Naive thymus-derived CD8-positive, alpha-beta T cell (primary cell): ENCODE measurements at places on chromosomes 11 and 22.

DNA sequence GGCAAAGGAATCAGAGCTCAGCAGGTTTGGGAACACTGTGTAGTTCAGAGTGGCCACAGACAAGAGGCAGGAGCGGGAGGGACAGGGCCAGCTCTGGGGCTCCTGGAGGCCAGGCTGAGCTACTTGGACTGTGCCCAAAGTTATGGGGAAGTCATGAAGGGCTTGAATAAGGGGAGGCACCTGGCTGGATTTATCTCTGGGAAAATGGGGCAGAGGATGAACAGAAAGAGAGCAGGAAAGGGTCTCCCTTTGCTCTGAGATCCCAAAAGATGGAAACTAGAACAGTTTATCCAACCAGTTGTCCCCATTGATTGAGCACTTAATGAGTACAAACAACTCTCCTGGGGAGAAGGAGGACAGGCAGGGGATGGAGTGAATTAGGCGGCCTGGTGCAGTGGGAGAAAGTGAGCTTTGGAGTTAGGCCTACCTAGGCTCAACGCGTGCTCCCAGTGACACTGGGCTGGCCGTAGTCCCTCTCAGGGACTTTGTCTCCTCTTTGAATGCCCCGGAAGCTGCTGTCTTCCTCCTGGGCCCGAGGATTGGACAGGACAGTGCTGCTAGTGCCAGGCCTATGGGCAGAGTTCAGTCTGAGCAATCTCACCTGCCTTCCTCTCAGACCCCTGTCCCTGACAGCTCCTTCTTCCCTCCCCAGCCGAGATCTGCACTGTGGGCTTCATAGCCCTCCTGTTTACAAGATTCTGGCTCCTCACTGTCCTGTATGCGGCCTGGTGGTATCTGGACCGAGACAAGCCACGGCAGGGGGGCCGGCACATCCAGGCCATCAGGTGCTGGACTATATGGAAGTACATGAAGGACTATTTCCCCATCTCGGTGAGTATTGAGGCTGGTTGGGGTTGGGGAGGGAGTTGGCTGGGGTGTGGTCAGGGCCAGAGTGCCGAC lies 2.0 kb downstream of the MOGAT2 start:
- no peak for DNase-seq

DNA sequence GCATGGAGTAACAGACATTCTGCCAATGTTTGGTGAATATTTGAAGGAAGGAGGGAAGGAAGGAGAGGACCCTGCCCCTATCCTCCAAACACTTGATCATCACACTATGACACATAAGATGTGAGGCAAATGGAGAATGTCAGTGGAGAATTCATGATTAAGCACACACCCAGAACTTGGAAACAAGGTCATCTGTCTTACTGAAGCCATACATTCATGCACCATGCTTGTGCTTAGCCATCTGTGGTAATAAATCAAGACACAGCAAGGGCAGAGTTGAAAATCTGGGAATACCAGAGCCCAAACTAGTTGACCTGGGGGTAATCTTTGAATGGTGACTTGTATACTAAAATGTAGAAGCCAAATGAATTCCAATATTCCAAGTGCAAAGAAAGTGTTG lies 7.9 kb upstream of the TIMP3 start:
- DNase-seq = no peak

GRCh38 chr22:36753916-36754315 lies 22.0 kb downstream of the IFT27 start:
- no peak for DNase-seq

GRCh38 chr11:103953797-103954486 lies 82.5 kb upstream of the DDI1 start:
- DNase-seq = no peak

- no peak for DNase-seq
These were observed 1.2 kb downstream of the RTL6 start for GRCh38 chr22:44496844-44497217.

DNA sequence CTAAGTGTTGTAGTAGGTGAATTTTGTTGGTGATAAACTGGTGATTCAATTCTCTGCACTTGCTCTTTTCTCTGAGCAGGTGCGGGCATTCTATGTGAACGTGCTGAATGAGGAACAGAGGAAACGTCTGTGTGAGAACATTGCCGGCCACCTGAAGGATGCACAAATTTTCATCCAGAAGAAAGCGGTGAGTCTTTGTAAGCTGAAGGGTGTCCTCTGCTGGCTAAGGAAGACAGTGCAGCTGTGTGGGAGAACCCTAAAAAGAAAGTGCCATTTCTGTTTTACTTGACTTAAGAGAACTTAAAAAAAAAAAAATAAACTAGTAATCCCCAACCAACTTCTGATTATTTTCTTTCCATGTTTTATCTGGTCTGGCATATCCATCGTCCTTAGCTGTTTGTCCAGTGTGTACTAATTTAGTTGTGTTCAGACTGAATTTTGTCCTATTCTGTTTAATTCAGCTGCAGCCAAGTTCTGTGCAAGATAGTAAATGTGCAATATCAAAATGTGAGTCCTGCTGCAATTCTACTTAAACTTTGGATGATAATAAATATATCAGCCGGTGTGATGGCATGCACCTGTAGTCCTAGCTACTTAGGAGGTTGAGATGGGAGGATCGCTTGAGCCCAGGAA lies 29.6 kb downstream of the CAT start:
- DNase-seq = no peak

- no peak for DNase-seq
These were observed 149.4 kb downstream of the SNX19 start for GRCh38 chr11:130766650-130767565.

GRCh38 chr11:94769880-94770279 lies 1.7 kb downstream of the AMOTL1 start:
- DNase-seq = no peak

DNA sequence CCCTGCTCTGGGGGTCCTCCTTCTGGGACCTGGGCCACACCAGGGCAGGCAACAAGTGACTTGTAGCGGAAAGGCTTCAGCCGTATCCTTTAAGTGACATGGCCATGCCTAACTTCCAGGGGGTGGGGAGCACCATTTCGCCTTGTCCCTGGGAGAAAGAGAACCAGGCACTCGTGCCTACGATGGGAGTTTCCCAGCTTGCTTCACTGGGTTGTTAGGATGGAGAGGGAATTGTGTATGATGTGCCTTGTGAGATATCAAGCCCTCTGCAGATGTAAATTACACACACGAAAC lies 151.4 kb downstream of the CACNA1I start:
- peak; percentile 35 for DNase-seq

DNA sequence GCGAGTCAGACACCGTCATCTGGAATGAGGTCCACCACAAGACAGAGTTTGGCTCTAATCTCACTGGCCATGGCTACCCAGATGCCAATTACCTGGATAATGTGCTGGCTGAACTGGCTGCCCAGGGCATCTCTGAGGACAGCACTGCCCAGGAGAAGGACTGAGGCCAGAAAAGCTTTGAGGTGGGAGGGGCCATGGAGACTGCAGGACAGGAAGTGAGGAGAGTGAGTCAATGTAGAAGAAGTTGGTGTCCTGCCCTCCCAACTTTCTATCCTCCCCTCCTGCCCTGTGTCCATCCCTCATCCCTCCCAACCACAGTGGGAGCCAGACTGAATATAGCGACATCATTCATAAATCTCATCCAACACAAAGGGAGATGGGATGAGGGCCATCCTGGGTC lies 8.0 kb downstream of the MPEG1 start:
- no peak for DNase-seq

DNA sequence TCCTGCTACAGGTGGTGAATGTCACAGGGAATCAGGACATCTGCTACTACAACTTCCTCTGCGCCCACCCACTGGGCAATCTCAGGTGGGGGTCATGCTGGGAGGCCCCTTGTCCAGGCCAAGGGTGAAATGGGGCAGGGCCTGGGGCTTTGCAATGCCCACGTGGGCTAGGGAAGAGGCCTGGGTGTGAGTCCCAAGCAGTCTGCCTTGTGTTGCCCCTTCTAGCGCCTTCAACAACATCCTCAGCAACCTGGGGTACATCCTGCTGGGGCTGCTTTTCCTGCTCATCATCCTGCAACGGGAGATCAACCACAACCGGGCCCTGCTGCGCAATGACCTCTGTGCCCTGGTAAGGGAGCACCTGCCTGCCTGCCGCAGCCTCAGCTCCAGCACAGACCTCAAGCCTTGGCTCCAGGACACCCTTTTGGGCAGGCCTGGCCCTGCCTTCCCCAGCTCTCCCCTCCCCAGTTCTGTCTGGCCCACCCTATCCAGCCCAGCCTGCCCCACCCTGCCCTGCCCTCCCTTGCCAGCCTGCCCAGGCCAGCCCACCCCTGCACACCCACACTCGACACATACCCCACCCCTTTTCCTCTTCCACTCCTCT lies 9.1 kb upstream of the TAGLN start:
- DNase-seq = no peak

DNA sequence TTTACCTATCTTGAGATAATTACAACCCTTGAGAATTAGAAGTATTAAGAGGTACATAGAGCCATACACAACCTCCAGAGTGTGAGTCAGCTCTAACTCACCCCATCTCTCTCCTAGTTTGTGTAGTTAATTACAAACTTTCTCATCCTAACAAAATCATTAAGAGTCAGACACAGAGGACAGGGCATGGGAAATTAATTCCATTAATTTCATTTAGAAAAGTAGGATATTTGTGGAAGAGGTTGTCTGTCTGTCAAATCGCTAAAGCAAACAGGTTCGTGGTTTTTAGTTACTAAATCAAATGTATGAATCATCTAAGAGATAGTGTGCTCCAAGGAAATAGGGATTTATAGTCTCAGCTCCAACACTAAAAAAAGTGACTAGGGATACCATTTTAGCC lies 1261.4 kb upstream of the TENM4 start:
- no peak for DNase-seq

DNA sequence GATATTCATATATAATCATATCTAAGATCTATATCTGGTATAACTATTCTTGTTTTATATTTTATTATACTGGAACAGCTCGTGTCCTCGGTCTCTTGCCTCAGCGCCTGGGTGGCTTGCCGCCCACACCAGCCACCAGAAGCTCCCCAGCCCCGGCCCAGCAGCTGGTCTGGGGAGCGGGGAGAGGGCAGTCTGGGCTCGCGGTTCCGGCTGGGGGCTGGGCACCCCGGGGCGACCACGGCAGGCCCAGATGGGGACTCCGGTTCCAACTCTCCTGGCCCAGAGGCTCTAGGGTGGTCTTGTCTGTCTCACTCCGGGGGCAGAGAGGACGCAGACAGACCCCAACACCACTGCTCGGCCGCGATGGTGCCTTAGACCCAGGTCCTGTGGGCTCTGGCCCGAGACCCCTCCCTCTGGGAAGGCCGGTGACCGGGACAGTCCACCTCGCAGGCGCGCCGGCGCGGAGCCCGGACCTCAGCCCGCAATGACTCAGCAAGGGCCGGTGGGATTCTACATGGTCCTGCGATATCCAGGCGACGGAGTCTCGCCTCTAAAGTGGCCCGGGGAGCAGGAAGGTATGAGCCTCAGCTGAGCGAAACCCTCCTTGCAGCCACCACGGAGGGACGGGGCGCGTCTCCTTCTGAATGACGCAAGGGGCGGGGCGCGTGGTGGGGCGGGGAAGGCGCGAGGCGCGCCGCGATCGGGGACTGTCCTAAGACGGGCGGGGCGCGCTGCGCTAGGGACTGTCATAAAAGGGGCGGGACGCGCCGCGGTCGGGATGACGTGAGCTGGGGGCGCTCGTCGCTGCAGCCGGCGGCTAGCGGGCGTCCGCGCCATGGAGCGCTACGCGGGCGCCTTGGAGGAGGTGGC lies at the start of gene DGCR6:
DGCR6 (plus strand) TSS at position 781 of the 870 bp plus-strand sequence; CDS start at position 836, 55 bp downstream.
- DNase-seq = no peak

- DNase-seq = no peak
These were observed 54.6 kb downstream of the MCM5 start for GRCh38 chr22:35454416-35455054.

GRCh38 chr11:35714882-35715627 lies 52.5 kb downstream of the TRIM44 start:
- no peak for DNase-seq

DNA sequence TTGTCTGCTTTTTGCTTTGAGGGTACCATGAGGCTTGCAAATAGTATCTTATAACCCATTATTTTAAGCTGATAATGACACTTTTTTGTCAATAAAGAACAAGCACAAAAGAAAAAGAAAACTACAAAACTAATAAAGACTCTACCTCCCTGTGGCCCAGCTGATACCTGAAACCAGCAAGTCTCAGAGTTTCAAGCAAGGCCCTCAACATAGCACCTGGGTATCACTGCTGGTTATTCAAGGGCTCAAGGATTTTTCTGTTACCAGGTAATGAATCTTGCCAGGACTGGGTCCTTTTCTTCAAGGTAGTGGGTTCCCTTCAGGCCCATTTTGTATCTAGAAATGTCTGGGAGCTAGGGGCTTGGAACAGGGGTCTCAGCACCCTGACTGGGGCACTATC lies 281.6 kb upstream of the C11orf87 start:
- DNase-seq = no peak

GRCh38 chr22:49642331-49642730 lies 185.3 kb downstream of the BRD1 start:
- no peak for DNase-seq

DNA sequence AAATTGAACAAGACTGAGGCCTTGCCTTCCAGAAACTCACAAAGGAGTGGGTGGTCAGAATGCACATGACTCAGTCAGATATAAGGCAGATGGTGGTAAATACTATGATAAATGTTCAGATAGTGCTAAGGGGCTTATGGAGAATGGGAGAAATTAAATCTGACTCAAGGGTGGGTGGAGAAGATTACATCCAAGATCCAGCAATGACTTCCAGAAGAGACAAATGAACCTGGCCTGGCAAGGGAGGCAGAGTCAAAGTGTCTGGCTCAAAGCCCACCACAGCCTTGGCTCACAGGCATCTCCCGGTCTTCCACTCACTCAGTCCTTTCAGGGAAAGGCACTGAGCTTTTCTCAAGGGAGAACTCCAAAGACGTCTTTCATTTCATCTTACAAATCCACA lies 6.1 kb upstream of the ZBTB16 start:
- no peak for DNase-seq

- peak; percentile 77 for DNase-seq
These were observed 1.1 kb upstream of the CHRM4 start for GRCh38 chr11:46392421-46393230.

DNA sequence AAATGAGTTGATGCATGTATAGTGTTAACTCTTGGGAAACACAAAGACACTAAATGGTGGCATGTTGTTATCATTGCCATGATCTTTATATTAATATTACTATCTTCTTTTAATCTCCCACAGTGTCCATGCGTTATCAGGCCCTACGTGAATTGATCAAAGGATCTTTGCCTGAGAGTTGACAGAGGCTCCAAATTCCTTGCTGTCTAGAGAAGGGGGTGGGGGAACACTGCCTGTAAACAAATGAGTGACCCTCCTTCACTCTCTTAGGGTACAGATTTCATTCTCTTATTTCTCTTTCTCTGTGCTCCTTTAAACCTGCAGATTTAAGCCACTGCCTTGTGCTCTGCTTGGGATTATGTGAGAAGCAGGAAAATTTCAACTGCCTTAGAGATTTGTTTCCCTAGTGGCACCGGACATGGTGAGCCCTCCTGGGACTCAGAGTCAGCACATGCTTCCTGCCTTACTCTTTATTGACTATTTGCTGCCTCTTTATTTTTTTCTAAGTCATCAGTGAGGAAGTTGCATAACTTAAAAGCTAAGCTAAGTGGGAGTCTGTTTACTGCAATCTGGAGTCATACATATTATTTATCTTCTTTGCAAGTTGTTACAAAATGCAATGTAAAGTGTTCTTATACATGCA lies 122.9 kb downstream of the MAML2 start:
- no peak for DNase-seq
